HTR-8/SVneo (cell line): ENCODE measurements at places on chromosomes 7 and 10.

- DNase-seq = no peak
Measured at GRCh38 chr7:149868623-149869290, 5.0 kb upstream of the ATP6V0E2 start.

DNA sequence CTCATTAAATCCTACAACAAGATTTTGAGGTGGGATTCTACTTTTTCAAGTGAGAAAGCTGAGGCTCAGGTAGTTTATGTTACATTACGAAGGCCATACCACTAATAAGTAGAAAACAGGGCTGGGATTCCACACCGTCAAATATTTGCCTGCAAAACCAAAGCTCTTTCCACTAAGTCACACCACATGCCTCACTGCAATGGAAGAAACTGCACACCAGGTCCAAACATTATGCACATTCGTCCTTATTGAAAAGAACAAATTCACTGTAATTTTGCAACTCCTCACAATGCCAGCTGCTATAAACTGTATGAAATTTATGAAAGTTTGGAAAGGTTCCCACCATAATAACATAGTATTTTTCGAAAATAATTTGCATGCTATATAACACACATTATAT lies 66.5 kb downstream of the DGKB start:
- DNase-seq = no peak

- no peak for DNase-seq
Measured at GRCh38 chr7:148717266-148717793, 18.6 kb downstream of the CUL1 start.

DNA sequence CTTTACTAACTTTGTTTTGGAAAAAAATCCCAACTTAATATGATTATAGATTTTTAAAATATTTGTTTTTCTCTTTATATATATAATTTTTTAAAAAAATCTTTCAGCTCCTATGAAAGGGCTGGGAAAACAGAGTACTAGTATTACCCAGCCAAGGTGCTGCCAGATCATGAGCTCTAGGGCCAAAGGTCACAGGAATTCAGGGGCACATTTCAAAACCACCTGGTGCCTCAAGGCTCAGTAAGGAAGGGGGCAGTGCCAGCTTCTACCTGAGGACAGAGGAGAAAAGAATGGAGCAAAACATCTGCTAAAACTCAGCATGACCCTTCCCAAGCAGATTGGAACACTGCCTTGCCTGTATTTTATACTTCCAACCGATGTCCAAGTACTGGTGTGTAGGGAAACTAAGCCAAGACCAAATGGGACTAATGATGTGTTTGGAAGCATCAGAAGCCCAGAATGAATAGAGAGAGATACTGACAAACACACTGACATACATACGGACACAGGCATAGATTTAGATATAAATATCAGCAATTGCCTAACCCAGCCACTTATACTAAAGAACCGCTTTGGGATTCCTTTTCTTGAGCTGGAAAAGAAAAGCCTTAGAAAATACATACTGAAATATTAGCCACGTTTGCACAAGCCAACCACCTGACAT lies 667.3 kb downstream of the PARD3 start:
- DNase-seq = no peak

DNA sequence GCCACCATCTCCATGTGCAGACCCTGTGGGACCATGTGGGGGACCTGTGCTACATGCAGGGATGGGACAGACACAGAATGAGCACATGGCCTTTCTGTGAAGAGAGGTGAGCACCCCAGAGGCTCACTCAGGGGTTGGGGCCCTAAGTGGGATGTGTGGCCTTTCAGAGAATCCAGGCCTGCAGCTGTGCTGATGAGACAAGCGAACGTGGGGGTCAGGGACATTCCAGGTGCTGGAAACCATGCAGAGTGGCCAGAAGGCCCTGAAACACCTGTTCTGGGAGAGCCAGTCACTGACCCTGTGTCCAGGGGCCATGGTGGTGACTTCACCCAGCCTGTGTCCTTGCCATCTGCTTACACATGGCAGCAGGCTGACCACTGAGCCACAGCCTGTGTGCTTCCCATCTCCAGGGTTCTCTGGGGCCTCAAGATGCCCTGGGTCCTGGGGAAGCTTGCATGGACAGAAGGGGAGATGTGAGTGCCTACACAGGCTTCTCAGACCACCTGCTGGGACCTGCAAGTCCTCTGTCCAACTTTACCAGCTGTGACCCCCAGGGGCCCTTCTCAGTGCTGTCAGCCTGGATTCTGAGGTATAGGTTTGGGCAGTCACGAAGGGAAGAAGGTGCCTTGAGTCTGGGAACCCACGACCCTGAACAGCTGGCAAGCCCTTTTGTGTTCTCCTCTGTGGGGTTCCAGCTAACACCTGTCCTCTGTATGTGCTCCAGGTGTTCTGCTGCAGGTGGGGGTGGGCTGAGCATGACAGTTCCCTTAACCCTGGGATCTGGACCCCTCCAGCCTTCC lies 17.6 kb downstream of the RAMP3 start:
- DNase-seq = no peak
